ENCODE measurements at places on chromosomes 1 and 21.

DNA sequence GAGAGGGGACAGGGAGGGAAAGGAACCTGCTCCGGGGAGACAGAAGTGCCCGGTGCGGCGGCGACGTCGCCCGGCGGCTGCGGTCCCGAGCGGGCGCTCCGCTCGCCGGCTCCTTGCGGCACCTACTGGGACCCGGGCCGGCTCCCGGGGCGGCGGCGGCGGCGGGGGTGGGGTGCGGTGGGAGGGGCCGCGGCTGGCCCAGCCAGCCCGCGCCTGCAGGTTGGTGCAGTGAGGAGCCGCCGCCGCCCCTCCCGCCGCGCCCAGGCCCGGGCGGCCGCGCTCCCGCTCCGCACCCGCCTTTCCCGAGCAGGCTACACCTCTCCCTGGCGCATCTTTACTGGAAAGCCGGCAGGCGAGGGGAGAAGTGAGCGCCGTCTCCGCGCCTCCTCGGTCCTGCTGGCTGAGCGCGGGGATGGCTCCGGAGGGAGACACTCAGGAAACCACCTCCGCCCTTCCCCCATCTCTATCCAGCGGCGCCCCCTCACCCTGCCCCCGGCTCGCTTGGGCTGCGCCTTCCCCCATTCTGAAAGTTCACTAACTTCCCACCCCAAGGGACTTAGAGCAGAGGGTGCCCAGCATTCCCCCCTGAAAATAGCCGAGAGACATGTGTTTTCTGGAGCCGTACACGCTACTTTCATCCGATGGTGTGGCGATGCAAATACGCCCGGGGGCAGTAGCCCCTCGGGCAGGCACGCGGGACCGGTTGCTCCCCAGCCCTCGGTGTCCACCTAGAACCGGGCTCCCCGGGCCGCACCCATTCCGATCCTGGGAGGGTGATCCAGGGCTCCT lies at the start of gene PLD5:
Gene PLD5, minus strand, starts transcription at position 127 of the 789 bp plus-strand sequence.
- DNase-seq = no peak

DNA sequence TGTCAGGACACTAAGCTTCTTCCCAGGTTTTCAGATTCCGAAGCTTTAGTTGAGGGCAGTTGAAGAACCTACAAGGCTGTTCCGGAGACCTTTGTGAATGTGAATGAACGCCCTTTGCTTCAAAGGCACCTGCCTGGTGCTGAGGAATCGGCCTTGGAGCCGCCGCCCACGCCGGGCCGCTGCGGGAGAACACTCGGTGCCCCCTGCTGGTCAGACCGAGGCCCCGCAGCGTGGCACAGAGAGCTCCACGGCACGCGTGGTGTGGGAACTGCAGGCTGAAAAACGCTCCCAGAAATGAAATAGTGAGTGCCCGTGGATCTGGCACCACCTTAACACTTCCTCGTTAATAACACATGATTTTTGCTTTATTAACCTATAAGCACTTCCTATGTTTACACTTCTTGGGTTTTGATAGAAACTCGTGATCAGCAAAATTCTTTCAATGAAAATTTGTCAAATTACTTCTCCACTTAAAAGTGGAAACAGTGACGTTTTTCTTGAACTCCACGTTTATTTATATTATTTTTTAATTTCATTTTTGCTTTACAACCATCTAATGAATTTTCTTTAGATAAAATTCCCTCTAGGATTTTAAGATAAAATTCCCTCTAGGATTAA lies 460.6 kb downstream of the DSCAM start:
- DNase-seq = no peak

DNA sequence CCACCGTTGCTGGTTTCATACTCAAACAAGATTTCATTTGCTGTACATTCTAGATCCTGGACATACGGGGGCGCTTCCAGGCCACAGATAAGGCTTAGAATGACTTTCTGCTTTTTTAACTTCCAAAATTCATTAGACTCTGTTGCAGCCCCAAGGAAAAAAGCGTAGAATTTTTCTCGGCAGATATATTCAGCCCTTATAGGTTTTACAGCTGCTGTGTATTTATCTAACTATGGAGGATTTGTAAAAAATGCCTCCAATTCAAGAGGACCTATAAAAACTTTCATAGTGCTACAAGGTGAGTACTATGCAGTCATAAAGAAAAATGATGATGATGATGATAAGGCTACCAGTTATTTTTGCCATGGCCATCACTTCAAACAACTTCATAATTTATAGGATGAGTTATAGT lies 51.6 kb downstream of the SLC30A10 start:
- DNase-seq = no peak

DNA sequence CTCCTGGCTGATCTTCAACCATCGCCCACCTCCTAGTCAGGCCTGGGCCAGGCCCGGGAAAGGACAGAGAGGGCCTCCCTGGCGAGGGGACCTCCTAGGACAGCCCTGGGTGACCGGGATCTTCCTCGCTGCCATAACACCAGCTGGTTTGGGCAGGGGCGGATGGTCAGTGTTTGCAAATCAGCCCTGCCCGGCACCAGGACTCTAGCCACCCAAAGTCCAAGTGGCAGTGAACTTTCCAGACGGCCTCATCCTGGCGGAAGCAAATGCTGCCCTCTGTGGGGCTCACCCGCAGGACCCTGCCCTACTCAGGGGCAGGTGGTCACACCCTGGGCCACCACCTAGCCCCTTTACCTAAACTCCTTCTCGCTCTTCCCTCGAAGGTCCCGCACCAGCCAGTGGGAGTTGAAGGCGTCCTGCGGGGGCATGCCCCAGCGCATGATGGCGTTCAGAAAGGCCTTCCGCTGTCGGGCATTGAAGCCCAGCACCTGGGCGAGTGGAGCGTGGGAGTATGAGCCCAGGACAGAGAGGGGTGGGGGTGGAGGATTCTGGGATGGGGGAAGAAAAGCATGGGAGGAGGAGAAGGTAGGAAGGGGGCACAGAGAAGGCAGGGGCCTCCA lies 55.3 kb downstream of the CHD5 start:
- no peak for DNase-seq

- no peak for DNase-seq
Observed at GRCh38 chr1:17189632-17189990, 15.3 kb upstream of the PADI1 start.

GRCh38 chr1:92459871-92460320 lies 26.8 kb downstream of the GFI1 start:
- DNase-seq = no peak

GRCh38 chr1:77978293-77978968 lies 441 bp downstream of the FUBP1 start:
- peak; percentile 73 for DNase-seq

GRCh38 chr21:29581393-29581792 lies 282.7 kb downstream of the BACH1 start:
- no peak for DNase-seq

- DNase-seq = no peak
Observed at GRCh38 chr1:67741121-67741520, 56.1 kb downstream of the GADD45A start.

DNA sequence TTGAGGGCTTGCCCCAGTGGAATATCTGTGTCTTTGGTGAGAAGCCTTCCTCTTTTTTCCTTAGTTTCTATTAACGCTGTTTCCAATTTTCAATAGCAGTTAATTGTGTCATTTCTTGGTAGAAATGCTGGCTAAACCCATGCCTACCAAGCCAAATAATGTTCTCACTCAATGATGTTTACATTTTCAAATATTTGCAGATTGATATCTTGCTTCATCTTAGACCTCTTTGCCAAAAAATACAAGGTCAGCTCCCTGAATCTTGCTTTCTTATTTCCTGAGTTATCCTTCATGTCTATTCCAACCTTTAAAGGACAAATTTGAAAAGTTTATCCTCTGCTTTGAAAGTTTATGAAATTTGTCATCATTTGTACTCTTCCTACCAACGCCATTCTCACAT lies 5.1 kb downstream of the KCNJ15 start:
- DNase-seq = no peak
